ENCODE measurements at places on chromosomes 2 and 18.

- DNase-seq = no peak
Observed at GRCh38 chr2:151200844-151201243, 60.8 kb downstream of the RBM43 start.

- DNase-seq = no peak
Observed at GRCh38 chr2:229370509-229370908, 99.4 kb upstream of the PID1 start.

- DNase-seq = no peak
Observed at GRCh38 chr2:56133931-56134629, 49.7 kb upstream of the CCDC85A start.

DNA sequence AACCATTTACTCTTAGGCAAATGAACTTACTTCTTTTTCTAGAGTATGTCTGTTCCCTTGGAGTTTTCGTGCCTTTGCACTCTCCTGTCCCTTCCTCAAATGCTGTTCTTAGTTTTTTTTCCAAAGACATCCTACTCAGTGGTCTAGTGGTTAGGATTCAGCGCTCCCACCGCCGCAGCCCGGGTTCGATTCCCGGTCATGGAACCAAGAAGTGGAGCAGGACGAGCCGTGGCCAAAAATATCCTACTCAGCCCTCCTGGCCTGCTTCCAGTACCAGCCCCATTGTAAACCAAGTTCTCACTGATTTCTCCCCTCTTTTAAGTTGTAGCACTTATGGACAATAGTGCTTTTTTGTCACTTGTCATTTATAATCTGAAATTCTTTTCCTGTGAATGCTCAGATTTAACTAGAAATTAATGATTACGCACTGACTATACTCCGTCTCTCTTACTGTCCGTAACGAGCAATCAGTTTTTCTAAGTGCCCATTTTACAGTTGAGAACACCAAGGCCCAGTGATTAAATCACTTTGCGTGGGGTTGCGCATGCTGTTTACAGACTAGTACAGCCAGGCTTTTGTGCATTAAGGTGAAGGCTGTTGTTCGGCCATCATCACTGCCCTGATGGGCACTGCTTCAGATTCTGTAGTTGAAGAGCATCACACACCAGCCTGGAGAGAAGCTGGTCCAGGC lies 17.9 kb downstream of the GREB1 start:
- DNase-seq = no peak

DNA sequence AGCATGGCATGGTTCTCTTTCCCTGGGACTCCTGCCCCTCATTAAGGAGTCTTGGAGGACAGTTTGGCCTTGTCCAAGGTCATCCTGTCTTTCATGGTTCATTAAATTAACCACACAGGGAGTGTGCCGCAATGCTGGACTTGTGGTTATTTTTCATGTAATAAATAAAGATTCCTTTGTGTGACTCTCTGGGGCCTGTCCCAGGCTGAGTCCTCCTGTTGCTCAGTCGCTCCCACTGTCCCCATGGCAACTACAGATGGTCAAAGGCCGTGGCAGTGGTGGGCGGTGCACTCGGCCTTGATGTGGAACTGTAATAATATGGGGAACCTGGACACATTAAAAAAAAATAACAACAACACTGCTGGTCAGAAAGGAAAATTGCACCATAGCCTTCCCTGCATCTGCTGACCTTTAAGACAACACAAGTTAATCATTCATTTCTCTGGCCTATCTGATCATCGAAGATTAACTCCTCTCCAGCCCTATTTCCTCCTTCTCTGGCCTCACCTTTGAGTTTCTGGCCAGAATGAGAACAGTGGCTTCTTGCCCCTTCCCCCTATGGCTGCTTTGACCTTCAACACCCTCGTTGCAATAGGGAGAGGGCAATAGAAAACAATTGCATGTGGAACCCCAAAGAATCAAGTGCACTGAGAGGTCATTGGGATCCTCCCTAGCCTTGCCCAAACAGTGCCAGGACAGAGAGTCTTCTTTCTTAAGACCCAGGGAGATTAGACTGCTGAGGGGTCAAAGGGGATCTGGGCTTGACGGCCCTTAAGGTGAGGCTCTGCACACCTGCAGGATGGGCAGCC lies 44.7 kb downstream of the PSD4 start:
- peak; percentile 86 for DNase-seq

DNA sequence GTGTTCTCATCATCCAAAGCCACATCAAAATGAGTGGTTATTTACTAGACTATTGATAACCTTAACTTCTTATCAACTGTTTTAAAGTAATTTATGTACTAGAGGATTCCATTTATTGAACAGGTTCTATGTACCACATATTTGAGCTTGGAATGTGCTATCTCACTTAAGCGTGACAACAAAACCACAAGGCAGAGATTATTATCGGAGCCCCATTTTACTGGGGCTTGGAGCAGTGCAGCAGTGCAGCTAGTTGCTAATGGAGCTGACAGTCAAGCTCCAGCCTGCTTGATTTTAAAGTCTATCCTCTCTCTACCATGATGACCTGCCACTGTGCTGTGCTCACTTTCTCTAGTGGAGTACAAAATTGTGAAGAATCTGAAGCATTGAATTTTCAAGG lies 24.6 kb downstream of the GCG start:
- DNase-seq = no peak

DNA sequence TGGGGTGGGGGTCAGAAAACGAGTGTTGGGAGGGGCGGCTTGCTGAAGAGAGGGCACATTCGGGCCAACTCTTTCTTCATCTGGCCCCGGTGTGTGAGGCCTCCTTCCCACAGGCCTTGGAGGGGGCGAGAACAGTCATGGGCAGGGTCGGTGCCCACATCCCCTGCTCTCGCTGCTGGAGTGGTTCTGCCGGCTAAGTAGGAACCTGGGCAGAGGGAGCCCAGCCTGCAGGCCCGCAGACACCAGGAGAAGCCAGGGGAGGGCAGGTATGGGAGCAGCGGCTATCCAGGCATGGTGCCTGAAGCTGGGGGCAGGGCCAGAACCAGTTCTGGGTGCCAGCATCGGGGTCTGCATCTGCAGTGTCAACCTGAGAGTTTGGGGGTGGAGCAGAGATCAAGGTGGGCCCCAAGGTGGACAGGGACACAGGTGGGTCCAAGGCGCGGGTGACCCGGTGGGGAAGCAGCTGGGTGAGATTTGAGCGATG lies 46.6 kb upstream of the HPCAL1 start:
- no peak for DNase-seq

DNA sequence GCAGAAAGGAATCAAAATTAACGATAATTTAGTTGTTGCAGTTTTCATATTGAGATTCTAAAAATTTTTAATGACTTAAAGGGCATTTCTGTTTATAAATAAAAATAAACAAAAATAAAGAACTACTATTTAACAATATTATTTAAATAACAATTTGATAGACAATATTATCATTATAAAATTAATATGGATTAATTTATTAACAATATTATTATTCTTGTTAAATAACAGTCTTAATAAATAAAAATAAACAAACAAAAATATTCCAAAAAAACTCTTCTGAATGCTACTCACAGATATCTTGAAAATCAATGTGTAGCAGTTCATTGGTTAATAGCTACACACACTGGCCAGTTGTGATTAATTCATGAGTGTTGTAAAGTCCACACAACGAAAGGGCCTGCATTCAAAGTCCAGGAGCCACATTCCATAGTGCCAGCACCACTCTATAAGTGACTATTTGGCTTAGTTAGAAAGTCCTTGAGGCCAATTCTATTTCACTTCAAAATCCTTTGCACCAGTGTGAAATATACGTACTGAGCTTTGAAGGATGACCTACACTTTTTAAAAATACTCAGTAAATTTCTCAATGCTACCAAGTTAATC lies 117.1 kb downstream of the ZNF521 start:
- no peak for DNase-seq

DNA sequence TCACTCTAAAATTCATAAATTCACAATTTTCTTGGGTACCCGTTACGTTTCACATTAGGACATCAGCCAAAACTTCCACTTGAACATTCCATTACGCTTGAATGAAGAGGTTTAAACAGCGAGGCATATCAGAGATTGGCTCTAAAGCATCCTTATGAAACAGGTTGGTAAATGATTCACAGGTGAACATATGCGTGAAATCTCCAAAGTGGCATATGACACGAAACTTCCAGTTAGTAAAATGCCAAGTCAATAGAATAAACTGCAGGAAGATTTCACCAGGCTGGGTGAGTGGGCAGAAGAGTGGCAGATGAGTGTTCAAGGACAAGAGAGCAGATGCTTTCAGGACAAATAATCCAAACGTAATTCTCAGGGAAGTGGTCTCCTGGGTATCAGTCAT lies 33.9 kb upstream of the GLS start:
- peak; percentile 30 for DNase-seq

DNA sequence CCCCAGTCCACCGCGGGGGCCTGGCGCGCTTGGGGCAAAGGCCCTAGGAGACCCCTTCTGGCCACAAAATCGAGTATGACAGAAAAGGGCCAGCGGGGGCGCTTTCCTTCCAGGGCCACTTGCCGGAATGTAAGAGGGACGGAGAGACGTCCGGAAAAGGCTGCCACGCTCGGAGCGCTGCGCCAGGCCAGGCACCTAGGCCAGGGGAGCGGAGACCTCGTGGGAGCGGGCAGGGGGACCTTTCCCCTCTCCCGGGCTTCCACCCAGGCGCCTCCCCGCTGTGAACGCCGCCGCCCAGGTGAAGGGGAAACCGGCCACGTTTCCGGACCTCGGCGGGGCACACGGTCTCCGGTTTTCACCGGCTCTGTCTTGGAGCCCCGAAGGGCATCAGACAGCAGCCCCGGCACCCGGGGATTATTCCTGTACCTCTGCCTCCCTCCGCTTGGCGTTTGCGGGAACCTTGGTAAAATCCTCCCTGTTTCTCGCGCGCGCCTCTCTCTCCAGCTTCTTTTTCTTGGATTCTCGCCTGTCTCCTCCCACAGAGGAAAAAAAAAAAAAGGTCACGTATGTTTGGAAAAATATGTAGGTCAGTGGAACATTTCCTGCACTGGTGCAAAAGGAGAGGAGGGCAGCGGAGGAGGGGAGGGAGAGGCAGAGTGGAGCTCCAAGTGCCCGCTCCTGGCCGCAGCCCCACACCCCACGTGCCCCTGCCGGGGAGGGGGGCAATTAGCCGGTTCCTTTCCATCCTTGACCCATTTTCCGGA lies 1.2 kb upstream of the NPAS2 start:
- peak; percentile 62 for DNase-seq

DNA sequence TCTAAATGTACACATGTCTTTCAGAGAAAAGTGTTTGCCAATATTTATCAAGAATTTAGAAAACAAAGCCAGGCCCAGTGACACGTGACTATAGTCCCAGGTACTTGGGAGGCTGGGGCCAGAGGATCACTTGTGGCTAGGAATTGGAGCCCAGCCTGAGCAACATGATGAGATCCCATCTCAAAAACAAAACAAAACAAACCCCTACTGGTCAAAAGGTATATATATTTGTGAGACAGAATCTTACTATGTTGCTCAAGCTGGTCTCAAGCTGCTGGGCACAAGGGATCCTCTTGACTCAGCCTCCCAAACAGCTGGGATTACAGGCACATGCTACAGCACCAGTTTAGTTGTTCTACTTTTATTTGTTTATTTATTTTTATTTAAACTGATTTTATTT lies 79.2 kb downstream of the ZDBF2 start:
- DNase-seq = no peak

GRCh38 chr2:65722028-65722778 lies 289.8 kb upstream of the SPRED2 start:
- DNase-seq = no peak

DNA sequence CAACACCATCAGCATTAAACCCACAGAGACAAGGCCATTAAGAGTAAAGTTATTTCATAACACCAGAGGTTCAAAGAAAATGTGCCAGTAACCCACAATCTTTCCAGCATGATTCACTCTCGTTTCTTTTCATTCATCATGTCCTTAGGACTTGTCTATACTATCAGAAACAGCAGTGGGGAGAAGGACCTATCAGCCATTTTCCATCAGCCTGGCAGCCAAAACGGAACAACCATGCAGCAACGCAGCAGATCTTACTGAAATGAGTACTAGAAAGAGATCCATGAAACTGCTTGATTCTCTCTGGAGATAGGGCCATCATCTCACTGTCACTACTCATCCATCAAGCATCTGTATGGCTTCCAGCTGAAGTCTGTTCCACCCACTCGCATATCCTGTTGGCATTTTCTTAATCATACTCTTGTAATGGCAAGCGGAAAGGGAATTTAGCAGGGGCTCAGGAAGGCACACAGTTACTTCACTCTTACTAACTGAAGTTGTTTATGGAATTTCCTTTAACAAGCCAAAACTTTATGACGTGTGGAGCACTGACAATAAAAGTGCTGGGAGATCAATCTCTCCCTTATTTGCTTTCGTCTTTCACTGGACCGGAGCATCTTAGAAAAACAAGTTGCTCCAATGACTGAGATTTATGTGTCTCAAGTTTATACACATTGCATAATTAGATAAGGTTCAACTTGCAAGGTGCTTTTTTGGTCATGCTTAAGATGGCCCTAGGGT lies 69.7 kb downstream of the EPHA4 start:
- no peak for DNase-seq

GRCh38 chr18:23099621-23100020 lies 35.7 kb upstream of the CABLES1 start:
- DNase-seq = peak; percentile 95

DNA sequence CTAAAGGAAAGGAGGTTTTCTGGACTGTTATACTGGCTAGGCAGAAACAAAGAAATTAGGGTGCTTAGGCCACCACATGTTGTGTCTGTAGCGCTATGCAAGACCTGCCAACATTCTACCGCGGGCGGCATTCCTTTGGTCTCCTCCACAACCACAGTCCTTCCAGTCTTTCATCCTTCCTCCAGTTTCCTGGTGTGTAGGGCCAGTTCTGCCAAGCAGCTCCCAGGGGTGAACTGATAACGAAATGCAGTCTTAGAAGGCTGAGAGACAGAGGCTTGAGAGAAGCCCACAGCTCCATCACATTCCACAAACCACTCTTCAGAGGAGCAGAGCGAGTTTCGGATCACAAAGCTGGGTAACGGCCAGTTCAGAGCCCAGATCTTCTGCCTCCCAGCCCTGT lies 19.5 kb upstream of the CXXC1 start:
- DNase-seq = no peak

DNA sequence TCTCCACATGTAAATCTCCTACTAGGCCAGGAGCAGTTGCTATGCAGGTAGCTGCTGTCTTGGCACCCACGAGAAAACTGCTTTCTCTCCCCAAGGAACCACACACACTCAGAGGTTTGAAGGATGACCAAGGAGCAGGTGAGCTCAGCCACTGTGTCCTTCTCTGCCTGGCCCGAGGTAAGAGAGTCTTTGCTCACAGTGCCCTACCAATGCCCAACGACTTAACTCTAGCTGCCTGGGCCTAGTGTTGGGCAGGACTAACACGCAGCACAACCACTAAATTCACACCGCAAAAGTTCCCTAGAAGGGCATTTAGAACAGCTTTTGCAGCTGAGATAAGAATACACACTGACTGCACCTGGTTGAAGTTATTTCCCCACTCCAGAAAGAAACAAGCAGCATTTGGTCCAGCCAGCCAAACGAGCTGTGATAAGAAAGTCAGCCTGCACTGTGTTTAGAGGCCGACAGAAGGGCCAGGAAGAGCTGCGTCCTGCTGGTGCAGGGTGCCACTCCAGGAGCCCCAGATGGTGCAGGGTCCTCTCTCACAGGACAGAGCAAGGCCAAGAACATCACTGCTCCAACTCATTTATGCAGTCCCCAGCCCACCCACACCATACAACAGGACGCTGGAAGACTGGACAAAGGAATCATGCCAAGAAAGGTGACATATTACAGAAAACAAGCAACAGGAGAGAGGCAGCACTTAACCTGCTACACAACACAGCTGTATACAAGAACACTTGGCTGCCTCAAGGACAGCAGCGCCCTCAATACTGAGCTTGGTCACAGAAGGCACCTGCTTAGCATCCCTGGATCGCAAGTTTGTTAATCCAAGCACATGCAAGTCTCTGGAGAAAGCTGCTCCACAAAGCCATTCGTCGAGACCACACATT lies 12.5 kb downstream of the HDLBP start:
- DNase-seq = no peak
